ENCODE measurements at places on chromosomes 13 and 19.

- DNase-seq: peak; percentile 45
These were observed at the start of gene ICAM3 for GRCh38 chr19:10339380-10339960. TSS of gene ICAM3 (minus strand) at chr19:10339624. CDS start at chr19:10339614, 10 bp downstream.

- DNase-seq: no peak
These were observed 24.7 kb downstream of the ZNRF4 start for GRCh38 chr19:5479958-5480357.

DNA sequence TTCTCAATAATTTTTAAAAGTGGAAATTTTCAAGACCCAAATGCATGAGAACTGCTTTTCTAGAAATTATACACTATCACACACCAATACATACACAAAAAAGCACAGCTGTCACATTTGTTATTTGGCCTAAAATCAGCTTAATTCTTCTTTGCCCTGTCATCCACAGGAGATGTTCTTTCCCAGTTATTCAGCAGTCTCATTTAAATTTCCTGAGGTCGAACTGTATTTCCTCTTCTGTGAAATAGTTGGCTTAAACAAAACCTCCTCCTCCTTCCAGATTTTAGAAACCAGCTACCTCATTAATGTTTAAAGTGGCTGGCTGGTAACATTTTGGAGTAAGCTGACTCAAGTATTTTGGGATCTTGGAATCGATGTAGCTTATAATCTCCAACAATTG, 39.1 kb downstream of the SMAD9 start:
- no peak for DNase-seq

GRCh38 chr13:99861771-99862170, 109.8 kb downstream of the ZIC5 start:
- no peak for DNase-seq

GRCh38 chr19:29400917-29401711, 124.7 kb upstream of the VSTM2B start:
- no peak for DNase-seq

- no peak for DNase-seq
These were observed 64.8 kb downstream of the SOX1 start for GRCh38 chr13:112131713-112132113.

GRCh38 chr13:51419001-51419636, 33.7 kb downstream of the INTS6 start:
- no peak for DNase-seq

GRCh38 chr13:19663416-19663979, 30.0 kb downstream of the MPHOSPH8 start:
- DNase-seq: no peak

DNA sequence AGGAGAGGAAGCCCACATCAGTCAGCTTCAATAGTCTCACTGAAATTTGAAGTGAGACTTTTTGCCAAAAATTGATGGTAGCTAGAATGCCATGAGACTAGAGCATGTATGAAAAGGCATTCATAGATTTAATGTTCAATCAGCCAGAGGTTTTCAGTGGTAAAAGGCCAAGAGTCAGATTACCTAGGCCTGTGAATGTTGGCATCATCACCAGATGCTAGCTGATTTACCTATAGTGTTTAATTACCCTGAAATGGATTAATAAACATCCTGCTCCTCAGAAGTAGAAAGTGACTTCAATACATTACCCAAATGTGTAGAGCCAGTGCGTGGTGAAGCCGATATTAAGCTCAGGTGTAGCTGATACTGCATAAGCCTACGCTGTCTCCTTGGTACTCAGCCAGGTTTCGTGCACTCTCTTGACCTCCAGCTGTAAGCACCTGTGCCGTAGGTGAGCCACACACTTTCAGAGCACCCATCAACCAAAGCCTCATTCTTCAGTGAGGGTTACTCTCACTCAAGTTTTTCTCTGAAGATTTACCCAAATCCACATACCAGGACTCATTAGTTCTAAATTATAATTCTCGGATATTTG, 1140.3 kb upstream of the SLC10A2 start:
- no peak for DNase-seq

DNA sequence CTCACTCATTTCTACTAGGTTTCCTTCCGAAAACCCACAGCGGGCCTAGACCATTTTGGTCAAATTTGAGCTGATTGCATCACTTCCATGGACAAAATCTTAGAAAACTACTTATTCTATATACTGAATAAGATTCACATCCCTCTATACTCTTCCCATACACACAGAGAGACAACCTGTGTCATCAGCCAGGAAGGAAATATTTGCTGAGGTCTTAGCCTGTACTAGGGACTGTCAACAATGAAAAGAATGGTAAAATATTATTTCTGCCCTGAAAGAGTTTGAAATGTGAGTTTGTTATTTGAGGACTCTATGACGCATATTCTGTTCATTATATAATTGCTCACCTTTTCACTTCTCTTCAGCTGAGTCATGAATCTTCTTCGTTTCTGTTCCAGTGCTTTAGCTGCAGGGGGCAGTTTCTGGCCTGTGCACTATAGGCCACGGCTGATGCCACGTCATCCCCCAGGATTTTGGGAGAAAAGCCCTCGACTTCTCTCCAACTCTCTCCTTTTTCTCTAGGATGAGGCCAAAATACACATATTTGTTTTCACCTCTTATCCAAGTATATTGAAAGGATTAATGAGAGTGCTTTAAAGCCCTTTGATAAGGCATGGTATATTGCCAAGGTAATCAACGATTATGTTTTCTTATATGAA, 47.7 kb downstream of the GSX1 start:
- DNase-seq: no peak
